ENCODE measurements at places on chromosomes 2 and 18. TPM values are rescaled to one million over a fixed set of nuclear protein-coding genes. Genes with fewer than 3 reads are reported as not detected.
A peak's percentile ranks its signal among the peaks of the same experiment; 100 is the strongest.

CROCC2 gene
- not detected for total RNA-seq

DNA sequence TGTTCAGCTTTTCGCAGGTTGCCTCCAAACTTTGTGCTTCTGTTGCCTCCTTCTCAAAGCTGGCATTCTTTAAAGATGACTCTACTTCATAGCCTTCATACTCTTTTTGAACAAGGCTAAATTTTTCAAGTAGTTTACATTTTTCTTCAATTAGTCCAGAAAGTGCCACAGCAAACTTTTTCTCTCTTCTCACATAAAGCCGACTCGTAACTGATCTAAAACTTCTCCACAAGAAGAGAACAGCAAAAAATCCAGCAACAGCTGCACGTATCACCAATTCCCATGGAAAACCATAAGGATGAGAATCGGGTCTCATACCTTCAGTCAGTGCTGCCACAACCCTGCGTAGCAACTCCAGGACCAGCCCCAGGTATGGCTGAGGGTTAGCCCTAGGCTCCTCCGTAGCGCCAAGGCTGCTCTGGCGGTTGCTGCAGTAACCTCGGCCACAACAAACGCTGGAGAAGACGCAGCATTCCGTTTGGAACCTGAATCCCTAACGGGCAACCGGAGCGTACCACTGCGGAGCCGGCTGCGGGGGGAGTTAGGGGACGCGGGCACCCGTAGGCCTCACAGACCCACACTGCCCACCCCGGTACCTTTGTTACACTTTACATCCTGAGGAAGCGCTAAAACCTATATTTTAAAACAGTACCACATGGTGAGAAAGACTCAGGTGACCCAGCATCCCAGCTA lies at the start of gene CTAGE1:
Gene CTAGE1 (minus strand): TSS at position 420 of the 693 bp plus-strand sequence. CDS start 104 bp downstream, at position 316.
- DNase-seq: no peak

DNA sequence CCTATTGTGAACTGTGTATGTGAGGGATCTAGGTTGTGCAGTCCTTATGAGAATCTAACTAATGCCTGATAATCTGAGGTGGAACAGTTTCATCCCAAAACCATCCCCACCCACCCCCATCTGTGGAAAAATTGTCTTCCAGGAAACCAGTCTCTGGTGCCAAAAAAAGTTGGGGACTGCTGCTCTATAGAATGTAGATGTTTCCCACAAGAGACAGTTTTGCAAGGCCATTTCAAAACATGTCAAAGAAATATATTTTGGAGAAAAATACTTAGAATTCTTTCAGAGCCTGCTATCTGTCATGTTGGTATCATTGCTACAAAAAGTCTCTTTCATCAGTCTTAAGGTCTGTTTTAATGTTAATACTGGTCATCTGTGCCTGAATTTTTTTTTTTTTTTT lies 4.1 kb upstream of the SLC39A10 start:
- no peak for DNase-seq

DNA sequence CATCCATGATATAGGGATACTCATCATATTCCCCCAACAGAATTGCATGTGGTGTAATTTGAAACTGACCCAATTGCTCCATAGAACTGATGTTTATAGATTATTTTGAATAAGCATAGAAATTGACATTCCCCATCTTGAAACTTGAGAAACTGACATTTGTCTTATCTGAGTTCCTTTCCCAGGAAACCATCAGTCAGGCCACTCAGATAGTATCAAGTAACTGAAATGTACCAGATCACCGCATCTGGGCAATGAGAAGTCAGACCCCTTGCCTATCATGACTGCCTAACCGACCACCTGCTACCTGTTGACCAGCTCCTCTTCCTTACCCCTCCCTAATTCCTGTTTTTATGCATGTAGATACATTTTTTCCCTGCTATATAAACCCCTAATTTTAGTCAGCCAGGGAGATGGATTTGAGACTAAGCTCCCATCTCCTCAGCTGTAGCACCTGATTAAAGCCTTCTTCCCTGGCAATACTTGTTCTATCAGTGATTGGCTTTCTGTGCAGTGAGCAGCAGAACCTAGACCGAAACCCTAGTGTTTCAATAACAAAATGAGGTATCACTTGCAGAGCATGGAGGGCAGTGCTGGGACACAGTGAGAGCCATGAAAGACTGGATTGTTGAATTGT lies 274.5 kb downstream of the LPIN1 start:
- DNase-seq: no peak

- DNase-seq: peak; percentile 1
Measured at GRCh38 chr18:61448316-61448715, 115.1 kb downstream of the CDH20 start.

DNA sequence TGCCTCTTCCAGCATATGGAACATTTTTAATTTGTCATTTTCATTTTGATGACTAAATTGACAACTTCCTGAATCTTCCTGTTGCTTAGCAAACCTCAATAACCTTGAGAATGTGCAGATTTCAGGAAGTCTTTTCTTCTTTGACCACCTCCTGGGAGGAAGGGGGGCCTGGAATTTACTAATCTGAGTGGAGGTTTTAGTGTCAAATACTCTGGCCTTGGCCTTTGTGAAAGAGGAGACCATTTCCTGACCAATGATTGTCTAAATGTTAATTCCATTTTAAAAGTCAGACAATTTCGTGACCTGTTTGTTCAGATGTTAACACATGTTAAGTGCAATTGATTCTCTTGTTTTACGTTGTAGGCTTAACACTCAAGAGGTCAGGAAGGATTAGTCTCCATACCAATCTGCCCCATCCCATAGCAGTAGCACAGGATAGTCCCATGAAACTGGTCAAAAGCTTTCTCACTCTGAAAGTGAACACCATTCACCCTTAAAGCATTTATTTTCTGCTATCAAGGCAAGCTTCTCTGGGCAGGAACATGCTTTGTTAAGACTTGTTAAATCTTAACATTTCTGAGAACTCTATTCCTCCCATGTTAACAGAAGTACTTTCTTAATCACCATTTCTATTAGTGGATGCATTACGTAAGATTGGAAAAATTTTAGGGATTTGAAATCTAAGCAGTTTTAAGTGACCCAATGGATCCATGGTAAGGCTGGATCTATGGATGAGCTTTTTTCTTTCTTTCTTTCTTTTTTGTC lies 219.6 kb downstream of the RND3 start:
- no peak for DNase-seq

DNA sequence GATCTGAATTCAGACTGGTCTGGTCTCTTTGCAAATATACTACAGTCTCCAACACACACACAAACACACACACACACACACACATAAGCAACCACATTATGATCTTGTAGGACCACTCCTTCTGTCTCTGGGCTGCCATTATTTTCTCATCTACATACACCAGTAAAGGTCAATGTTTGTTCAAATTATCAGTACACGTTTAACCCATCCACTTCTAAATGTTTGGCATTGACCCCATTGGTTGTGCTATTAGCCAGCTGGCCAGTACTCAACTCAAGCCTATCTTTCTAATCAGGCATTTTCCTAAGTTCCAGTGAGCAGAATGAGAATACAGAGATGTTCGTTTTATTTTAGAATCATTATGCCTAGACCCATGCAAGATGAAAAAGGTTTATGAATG lies 186.4 kb downstream of the CNTNAP5 start:
- DNase-seq: no peak

DNA sequence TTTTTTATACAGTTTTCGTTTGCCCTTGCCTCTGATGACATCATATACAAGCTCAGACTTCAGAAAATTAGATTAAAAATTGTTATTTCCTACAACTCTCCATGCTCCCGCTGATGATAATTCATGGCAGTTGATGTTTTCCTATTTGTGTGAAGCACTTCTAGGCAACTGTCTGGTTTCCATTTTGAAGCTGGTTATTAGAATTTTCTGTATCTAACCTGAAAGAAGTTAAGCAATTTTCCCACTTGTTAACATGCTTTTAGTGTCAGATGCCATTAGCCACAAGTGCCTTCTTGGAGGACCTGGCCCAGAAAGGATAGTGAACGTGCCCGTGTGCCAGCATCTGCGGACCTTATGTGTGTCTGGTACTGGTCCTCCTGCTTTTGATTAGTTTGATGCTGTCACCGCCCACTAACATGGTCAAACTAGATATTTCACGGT lies 347.6 kb upstream of the RAB12 start:
- no peak for DNase-seq
